NCI-H510A treated with DMSO at 0.1 percent for 48 hours (cell line): ENCODE measurements at places on chromosomes 7 and 10.

GRCh38 chr10:767211-767610, 77.7 kb upstream of the DIP2C start:
- DNase-seq: no peak

- DNase-seq: no peak
Measured at GRCh38 chr7:5172196-5172775, 17.7 kb upstream of the WIPI2 start.

- DNase-seq: no peak
Measured at GRCh38 chr10:6270951-6271350, 68.2 kb downstream of the PFKFB3 start.

- no peak for DNase-seq
Measured at GRCh38 chr10:60135020-60135419, 228.7 kb upstream of the CCDC6 start.

- DNase-seq: no peak
Measured at GRCh38 chr7:12861070-12861469, 173.6 kb downstream of the ARL4A start.

DNA sequence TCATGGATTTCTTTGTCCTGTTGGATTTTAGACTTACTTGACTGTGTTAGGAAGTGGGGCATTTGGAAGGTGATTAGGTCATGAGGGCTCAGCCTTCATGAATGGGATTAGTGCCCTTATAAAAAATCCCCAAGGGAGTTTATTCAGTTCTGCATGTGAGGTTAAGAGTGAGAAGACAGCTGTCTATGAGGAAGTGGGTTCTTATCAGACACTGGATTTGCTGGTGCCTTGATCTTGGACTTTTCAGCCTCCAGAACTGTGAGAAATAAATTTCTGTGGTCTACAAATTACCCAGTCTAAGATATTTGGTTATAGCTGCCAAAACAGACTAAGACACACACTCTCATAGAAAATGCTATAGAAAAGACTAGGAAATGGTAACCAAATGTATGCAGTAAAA, 724.7 kb upstream of the FZD8 start:
- no peak for DNase-seq

GRCh38 chr7:1708596-1709251, 38.6 kb downstream of the ELFN1 start:
- no peak for DNase-seq

DNA sequence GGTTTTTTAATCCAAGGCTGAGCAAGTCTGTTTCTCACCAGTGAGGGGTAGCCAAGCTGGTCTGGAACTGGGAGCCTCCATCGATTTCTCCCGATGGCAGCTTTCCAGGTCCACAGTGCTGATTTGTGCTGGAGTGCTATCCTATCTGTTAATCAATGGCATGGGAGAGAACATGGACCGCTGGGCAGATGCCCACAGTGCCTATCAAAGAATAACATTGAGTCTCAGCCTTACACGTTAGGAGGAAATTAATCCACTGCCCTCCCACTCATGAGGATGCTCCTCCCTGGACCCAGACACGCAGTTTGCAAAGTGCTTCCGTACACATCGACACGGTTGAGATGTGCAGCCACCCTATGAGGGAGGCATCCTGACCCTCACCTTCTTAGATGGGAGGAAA, 36.0 kb upstream of the CUX1 start:
- no peak for DNase-seq

DNA sequence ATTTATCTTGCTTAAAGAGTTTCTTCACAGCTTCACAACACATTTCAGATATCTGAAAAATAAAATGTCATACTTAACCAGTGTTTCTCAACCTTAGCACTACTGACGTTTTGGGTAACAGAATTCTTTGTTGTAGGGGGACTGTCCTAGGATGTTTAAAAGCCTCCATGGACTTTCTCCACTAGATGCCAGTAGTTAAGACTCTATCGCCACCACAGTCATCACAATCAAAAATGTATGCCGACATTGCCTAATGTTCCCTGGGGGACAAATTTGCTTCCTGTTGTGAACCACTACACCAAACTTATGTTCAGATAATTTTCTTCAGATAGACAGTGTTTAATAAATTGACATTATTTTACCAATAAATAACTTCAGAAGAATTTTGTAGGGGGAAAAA, 13.4 kb downstream of the NOC3L start:
- no peak for DNase-seq

- no peak for DNase-seq
Measured at GRCh38 chr7:150778014-150778737, 22.0 kb downstream of the TMEM176B start.

DNA sequence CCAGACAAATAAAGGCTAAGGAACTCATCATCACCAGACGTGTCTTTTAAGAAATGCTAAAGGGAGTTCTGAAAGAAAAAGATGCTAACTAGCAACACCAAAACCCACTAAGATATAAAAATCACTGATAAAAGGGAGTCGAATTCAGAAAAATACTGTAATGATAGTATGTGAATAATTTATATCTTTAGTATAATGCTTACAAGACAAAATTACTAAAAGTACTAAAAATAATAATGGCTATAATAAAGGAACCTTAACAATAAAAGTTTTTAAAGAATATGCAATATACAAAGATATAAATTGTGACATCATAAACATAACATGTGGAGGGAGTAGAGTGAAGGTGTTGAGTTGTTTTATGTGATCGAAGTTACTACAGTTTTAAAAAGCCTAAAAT, 28.3 kb downstream of the HPSE2 start:
- DNase-seq: no peak

- peak; percentile 88 for DNase-seq
Measured at GRCh38 chr10:101961591-101962498, 94.1 kb downstream of the ARMH3 start.

GRCh38 chr7:100735730-100736129, 2.3 kb downstream of the ZAN start:
- no peak for DNase-seq

GRCh38 chr10:15857107-15857575, 3.2 kb downstream of the MINDY3 start:
- DNase-seq: no peak

DNA sequence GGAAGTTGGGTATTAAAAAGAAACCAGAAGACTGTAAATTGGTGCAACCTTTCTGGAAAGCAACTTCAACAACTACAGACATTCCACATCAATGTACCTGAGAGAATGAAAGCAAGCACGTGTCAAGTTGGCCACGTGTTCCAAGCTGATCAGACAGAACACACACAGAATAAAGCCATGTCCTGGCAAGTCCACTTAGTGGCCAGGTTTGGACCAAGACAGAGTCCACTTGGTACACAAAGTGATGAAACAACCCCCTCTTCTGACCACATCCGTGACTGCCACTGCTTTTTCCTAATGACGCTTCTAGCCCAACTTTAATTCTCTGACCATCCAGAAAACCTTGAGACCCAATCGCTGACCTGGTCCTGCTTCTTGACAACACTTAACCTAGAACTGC, 109.4 kb downstream of the ABLIM1 start:
- DNase-seq: peak; percentile 30

DNA sequence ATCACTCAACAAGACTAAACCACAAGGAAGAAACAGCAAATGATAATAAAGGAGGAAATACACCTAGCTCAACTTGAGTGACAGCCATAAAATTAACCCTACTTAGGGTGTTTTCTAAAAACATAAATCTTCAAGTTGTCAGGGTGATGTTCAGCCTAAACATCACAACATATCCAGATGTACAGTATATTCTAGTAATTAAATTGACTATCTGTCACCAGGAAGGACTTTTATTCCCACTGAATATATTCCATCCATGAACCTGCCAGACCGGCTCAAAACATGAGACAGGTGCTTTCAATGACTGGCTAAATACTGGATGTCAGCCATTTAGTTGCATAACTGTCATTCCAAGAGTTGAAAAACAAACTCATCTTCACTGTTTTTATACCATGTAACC, 298.1 kb upstream of the NEBL start:
- peak; percentile 48 for DNase-seq

DNA sequence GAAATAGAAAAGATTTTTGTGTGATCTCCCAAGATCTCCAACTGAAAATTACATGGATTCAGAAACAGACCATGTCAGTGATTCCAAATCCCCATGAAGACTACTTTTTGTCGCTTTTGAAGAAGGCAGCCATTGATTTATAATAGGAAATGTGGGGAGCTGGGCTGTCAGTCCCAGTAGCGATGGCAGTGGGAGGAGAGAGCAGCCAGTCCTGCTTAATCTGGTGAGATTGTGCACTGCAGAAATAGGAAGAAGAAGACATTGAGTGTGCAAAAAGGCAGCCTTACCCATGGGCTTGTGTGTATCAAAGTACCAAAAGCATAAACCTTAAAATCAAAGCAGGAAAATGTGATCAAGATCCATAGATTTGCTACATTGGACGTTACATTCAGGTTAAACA, 4.8 kb downstream of the ADRB1 start:
- DNase-seq: no peak

- DNase-seq: no peak
Measured at GRCh38 chr7:26309089-26309488, 17.4 kb downstream of the SNX10 start.

GRCh38 chr7:105278973-105279687, 109.6 kb downstream of the SRPK2 start:
- no peak for DNase-seq

- no peak for DNase-seq
Measured at GRCh38 chr10:36779238-36779846, 346.1 kb upstream of the ANKRD30A start.

GRCh38 chr7:133796782-133797745, 330.1 kb upstream of the LRGUK start:
- DNase-seq: no peak

DNA sequence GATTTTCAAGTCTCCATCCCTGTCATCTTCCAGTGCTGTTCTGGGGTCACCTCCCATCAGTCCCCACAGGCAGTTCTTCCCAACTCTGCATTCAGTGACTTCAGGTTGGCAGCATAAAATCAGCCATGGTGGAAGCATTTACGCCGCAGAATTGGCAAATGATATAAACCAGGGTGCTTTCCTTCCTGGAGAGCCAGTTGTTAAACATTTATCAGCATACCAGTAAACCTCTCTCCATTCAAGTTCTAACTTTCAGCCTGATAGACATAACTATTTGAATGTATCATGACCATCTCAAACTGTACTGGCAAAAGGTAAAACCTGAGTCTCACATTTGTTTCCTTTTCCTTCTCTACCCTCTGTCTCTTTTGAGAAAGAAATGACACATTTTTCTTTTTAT, 69.7 kb upstream of the ITPRID1 start:
- no peak for DNase-seq

DNA sequence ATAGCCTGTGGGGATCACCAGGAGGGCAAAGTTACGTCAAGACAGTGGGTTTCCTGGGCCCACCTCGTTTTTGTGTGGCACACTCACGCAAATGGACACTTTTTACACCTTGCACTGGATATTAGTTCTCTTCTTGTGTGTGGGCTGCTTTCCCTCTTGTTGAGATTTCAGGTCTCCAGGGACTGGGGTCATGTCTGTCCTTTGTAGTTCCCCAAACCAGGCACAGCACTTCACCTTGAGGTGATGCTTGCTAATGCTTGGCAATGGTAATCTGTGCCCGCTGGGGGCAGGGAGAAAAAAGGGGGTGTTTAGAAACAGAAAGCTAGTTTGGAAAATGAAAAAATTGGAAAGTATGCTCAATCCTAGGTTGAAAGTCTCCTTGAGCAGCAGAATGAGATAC, 195.3 kb downstream of the PTEN start:
- DNase-seq: no peak

DNA sequence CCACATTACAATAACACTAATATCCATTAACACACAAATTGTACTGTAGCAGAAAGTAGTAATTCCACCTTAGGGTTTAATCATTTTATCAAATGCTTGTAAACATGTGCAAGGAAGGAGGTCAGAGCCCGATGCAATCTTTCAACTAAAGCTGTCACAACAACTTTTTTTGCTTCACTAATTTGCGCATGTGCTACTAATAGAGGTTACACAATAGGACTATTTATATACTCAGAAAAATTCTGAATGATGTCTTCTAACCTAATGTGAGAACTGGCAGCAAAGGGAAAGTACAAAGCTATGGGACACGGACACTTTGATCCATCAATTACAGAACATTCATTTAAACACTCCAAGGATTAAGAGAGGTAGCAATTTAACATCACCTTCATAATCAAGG, 244.4 kb downstream of the CHCHD3 start:
- DNase-seq: no peak

DNA sequence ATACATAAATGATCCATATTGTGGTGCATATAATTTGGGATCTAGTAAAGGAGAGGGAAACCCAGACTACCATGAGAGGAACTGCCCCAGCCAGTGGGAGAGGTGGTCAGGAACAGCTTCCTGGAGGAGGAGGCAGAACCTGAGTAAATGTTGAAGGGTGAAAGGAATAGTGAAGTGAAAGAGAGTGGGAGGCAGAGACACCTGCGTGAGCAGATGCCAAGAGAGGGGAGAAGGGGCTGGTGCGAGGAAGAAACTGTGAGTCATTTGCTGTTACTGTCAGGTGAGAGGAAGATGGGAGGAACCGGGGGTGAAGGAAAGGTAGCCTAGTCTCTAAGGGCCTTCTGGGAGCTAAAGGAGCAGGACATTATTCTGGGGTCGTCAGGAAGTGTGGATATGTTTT, 294.8 kb downstream of the GRID1 start:
- no peak for DNase-seq

DNA sequence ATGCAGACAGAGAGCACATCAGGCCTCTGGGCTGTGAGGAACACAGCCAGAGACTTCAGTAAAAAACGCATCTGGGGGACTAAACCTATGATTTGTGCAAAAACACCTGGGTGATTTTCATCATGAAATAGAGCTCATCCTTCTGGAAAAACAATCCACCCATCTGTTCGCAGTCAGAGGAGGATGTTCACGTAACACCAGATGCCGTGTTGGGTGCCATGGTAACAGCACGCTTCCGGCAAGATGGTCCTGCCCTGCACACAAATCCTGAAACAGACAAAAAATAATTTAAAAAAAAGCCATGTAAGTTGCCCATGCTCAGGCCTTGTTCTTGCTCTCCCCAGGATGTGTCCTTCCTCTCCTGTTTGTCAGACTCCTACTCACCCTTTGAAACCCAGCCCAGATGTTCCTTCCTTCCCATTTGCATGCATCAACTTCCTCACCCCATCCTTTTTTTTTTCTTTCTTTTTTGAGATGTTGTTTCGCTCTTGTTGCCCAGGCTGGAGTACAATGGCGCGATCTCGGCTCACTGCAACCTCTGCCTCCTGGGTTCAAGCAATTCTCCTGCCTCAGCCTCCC, 28.3 kb upstream of the GNA12 start:
- DNase-seq: no peak

- no peak for DNase-seq
Measured at GRCh38 chr7:150800581-150801241, at the start of gene TMEM176A. TSS of gene TMEM176A (plus strand) at chr7:150800769. CDS start at chr7:150801551, 782 bp downstream.

DNA sequence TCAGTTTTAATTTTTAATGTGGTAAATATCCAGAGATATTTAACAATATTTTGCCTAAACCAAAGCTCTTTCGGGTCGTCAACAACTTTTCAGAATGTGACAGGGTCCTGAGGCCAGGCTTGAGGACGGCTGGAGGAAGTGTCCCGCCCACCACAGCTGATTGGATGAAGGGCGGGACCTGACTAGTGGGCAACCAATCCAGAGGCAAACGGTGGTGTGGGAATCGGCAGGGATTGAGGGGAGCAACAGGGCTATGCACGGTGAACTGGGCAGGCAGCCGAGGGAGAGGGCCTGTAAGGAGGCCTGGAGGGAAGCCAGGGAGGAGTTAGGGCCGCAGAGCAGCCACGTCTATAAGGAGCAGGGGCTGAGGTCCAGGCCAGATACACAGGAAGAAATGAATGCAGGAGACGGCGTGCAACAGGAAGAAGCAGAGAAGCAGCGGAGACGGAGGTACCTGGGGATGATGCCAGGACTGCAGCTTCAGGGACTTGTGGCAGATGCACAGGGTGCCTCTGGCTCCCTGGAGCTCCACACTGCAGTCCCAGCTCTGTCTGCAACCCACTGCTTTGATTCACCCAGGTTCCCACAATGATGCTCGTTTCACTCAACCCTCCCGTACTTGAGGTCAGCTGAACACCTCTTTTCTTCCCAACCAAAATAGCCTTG, 46.1 kb upstream of the ZMIZ1 start:
- DNase-seq: peak; percentile 87
